ENCODE measurements at places on chromosomes 16 and 17.

GRCh38 chr17:59371416-59372100 is 40.1 kb downstream of the YPEL2 start:
- no peak for DNase-seq

GRCh38 chr16:14196011-14196410 is 124.9 kb downstream of the MRTFB start:
- no peak for DNase-seq

DNA sequence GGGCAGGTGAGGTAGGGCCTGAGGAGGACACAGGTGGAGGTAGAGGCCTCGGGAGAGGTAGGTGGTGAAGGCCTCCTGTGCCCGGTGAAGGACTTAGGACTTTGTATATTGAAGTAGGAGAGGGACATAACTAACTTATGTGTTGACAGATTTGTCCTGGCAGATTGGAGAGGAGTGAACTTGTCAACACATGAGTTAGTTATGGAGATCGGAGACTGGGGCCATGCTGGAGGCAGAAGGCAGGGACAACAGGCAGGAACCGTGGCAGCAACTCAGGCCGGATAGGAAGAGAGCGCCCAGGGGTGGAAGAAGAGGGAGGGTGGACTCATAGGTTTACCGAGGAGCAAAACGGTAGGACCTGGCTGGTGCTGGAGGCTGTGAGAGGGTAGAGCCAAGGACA is 18.4 kb downstream of the GLP2R start:
- no peak for DNase-seq

- no peak for DNase-seq
Measured at GRCh38 chr17:50237901-50238300, 36.4 kb upstream of the TMEM92 start.

DNA sequence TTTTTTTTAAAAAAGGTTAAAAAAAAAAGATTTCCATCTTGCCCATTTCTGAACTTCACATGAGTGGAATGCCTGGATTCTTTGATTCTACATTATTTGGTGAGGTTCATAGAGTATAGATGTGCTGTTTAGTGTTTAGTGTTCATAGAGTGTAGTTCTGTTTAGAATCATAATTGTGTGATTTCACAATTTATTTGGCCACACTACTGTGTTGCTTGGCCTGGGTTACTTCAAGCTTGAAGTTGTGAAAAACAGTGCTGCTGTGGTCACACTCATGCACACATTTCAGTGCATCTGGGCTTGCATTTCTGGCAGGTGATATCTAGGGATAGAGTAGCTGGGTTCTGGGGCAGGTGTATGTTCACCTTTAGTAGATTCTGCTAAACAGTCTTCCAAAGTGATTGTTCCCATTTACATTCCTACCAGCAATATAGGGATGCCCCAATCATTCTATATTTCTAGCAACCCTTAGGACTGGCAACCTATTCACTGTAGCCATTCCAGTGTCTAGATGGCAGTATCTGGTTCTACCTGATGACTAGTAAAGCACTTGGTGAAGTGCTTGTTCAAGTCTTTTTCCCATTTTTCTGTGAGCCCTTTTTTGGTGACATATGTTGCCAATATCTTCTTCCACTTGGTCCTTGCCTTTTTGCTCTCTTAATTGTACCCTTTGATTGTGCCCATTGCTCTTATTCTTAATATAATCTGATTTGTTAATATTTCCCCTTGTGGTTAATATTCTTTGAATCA is 50.6 kb upstream of the RBFOX3 start:
- no peak for DNase-seq

- peak; percentile 44 for DNase-seq
Measured at GRCh38 chr16:66728117-66728787, 23.2 kb downstream of the DYNC1LI2 start.
